Right ventricle myocardium inferior (tissue), 1 donor: ENCODE measurements at places on chromosomes 7 and 10. TPM values are rescaled to one million over a fixed set of nuclear protein-coding genes. Genes with fewer than 3 reads are reported as not detected.

DNA sequence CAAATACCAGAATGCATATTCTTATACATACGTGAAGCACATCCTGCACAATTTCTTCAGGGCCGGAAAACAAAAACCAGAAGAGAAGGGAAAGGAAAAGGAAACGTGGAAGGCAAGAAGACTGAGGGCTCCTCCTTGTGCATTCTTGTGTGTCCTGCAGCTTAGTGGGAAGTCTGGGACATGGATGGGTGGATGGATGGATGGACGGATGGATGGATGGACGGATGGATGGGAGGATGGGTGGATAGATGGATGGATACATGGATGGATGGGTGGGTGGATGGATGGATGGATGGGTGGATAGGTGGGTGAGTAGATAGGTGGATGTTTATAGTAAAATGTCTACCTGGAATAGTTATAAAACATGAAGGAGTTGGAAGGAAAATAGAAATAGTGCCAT is 30.8 kb upstream of the SLC35B4 start:
- no peak for DNase-seq

GRCh38 chr7:44218418-44219201 is 17.8 kb downstream of the YKT6 start:
- peak; percentile 54 for DNase-seq

The LRRC4 gene
- 2.4 TPM for total RNA-seq

- no peak for DNase-seq
Measured at GRCh38 chr10:114504769-114505579, 100.7 kb upstream of the AFAP1L2 start.

GRCh38 chr10:70381471-70382421 is 679 bp downstream of the LRRC20 start:
- peak; percentile 75 for DNase-seq

The MBL2 gene
- not detected for total RNA-seq

DNA sequence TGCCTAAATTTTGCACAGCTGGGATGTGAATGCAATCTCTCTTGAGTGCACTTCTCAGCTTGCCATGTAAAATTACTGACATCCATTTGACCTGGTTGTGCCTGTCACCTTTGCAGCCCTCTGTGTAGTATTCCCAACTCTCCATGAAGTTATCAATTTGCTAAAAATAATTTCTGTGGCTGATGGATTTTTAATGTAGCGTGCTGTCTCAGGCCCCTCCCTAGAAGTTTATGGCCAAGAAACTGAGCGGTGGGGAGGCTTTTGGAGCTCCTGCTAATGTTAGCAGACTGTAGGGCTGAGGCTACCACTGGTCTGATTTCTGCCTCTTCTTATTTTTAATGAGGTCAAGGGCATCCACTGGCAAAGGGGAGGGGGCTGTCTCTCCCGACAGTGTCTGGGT is 577.0 kb upstream of the DPP6 start:
- no peak for DNase-seq

The OPN4 gene
- total RNA-seq = 0.41 TPM

GRCh38 chr7:98085674-98086073 is 21.0 kb upstream of the LMTK2 start:
- DNase-seq = no peak

The CDK1 gene
- 4.1 TPM for total RNA-seq

GRCh38 chr10:101905251-101905650 is 61.7 kb upstream of the KCNIP2 start:
- no peak for DNase-seq

The HTR7 gene
- total RNA-seq = not detected
